ENCODE measurements at places on chromosomes 2 and 18.

DNA sequence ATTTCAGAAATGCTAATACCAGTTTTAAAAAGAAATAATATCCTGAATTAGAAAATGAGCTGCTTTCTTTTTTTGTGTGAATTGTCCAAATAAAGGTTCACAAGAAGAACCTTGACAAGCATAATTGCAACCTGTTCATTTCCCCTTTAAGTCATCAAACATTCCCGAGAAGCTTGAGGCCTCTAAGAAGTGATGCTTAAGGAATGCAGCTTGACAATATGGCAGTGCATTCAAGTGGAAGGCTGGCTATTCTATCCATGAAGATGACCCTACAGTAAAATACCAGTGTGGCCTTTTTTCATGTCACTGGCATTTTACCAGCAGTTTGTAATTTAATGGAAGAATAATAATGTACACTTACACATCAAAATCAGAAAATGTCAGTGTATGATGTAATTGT lies 216.7 kb downstream of the CTNNA2 start:
- peak; percentile 9 for DNase-seq

DNA sequence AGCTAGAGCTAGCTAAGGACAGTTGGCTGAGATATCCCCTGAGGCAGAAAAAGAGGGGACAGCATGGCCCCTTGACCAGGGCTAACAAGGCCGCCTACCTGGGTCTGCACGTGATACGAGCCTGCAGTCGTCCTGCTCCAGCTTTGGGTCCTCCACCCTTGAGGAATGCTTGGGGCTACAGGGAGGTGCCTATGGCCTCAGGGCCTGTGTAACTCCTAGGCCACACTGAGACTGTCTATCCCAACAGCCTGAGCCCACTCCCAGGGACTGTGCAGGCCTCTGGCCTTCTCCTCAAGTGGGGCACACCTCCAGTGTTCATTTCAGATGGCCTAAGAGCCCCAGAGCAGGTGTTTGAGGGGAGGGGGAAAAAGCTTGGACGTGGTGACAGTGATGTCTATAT lies 136.7 kb upstream of the SATB2 start:
- no peak for DNase-seq

- no peak for DNase-seq
Measured at GRCh38 chr2:85719609-85720240, 25.6 kb downstream of the GNLY start.

- no peak for DNase-seq
Measured at GRCh38 chr18:25340762-25341161, 11.2 kb downstream of the ZNF521 start.

- peak; percentile 7 for DNase-seq
Measured at GRCh38 chr2:157433394-157433793, 10.5 kb downstream of the CYTIP start.

GRCh38 chr2:10561288-10562035 lies 113.3 kb upstream of the ODC1 start:
- DNase-seq: no peak

- DNase-seq: no peak
Measured at GRCh38 chr2:183963609-183964008, 634.7 kb upstream of the ZNF804A start.

GRCh38 chr2:188315750-188316149 lies 24.1 kb downstream of the GULP1 start:
- no peak for DNase-seq

DNA sequence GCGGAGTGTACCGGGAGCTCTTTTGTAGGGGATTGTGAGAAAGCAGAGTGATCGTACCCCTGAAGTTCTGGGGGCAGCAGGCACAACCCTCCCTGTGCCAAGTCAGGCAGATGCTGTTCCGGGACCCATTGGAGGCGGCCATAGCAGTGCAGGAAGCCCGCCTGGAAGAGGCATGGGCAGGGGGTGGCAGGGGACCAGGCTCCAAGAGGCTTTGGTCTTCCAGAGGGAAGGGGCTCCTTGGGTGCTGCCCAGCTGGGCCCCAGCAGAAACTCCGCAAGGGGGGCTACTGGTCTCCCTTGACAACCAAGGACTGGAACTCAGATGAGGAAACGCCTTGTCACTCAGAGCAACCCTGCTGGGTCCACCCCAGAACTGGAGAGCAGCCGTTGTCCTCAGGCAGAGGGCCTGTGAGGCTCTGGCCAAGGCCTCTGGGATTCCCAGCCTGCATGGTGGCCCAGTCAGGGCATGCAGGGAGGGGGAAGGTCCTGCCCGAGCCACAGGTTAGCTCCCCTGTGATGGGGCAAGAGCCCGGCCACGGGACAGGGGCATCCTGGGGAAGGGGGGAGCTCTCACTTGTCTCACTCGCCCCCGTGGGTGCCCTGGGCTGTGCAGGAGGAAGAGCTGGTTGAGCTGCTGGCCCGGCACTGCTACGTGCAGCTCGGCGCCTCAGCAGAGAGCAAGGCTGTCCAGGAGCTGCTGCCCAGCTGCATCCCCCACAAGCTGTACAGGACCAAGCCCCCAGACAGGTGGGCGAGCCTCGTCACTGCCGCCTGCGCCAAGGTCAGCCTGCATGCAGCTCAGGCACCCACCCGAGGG lies 21.0 kb upstream of the GPR17 start:
- no peak for DNase-seq
